ENCODE measurements at places on chromosomes 2 and 18. TPM values are rescaled to one million over a fixed set of nuclear protein-coding genes. Genes with fewer than 3 reads are reported as not detected.
A peak's percentile ranks its signal among the peaks of the same experiment; 100 is the strongest.

- DNase-seq, result peak; percentile 86
- no peak overlapping the region for H3K27ac ChIP-seq
- H3K4me3 ChIP-seq, result no peak overlapping the region
- peaks cover 3% of the 10 kb centered on the region for H3K4me1 ChIP-seq
- no peaks in the 10 kb centered on the region for H3K36me3 ChIP-seq
- no peaks in the 10 kb centered on the region for H3K27me3 ChIP-seq
Measured at GRCh38 chr2:220198896-220199295, 571.5 kb downstream of the SLC4A3 start.

- no peaks in the 10 kb centered on the region for H3K36me3 ChIP-seq
- no peaks in the 10 kb centered on the region for H3K27me3 ChIP-seq
- H3K27ac ChIP-seq, result no peak overlapping the region
Measured at GRCh38 chr2:122486705-122487415, 731.4 kb downstream of the TSN start.

DNA sequence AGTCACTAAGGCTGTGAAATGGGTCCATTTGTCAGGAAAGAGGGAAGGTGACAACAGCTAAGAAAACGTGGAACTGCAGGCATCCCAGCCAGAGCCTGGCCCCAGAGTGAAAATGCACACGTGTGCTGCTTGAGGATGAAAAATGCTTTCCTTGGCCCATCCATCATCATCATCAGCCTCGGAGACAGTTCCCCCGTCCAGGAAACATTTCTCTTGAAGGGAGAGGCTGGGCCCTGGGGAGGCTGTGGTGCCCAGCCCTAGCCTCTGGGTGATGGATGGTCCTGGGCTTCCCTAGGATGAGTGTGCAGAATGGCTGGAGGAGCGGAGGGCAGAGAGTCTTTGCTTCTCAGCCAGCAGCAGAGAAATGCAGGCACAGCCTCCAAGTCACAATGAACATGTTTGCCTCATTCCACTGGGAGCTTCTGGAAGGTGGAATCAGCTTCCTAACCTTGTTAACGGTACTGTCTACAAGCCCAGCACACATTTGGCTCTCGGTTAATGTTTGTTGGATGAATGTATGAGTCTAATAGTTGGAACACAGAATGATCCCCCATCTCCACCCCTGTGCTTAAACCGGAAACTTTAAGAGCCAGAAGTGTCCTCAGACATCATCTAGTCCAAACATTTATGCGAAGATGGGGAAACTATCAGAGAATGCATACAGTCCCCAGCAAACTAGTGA lies 164.0 kb downstream of the RDH14 start:
- no peak overlapping the region for H3K27ac ChIP-seq
- no peaks in the 10 kb centered on the region for H3K4me1 ChIP-seq
- peak; percentile 58 for DNase-seq
- no peaks in the 10 kb centered on the region for H3K27me3 ChIP-seq
- no peak overlapping the region for H3K4me3 ChIP-seq
- no peaks in the 10 kb centered on the region for H3K36me3 ChIP-seq

GRCh38 chr18:74579496-74580065 lies 18.1 kb upstream of the ZNF407 start:
- H3K4me3 ChIP-seq, result no peak overlapping the region
- DNase-seq, result no peak
- no peaks in the 10 kb centered on the region for H3K4me1 ChIP-seq
- H3K36me3 ChIP-seq, result no peaks in the 10 kb centered on the region

DNA sequence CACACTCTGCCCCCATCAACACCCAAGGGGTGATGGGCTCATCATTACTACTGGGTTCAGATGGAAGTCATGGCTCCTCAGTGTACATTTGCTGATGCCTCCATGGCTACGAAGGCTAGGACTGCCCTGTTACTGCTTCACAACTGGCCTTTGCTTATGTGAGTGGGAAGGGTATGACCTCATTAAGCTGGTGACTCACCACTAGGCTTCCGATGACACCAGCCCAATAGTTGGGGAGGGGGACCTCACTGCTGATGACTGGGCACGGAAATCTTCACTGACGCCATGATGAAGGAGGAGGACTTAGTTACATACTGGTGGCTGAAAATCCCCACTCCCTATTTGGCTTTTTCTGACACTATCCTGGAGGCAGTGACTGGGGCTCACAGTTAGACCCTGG lies 263.2 kb downstream of the CMPK2 start:
- H3K4me1 ChIP-seq, result no peaks in the 10 kb centered on the region
- no peaks in the 10 kb centered on the region for H3K36me3 ChIP-seq
- H3K27ac ChIP-seq, result no peak overlapping the region
- no peaks in the 10 kb centered on the region for H3K27me3 ChIP-seq
- H3K4me3 ChIP-seq, result no peak overlapping the region

DNA sequence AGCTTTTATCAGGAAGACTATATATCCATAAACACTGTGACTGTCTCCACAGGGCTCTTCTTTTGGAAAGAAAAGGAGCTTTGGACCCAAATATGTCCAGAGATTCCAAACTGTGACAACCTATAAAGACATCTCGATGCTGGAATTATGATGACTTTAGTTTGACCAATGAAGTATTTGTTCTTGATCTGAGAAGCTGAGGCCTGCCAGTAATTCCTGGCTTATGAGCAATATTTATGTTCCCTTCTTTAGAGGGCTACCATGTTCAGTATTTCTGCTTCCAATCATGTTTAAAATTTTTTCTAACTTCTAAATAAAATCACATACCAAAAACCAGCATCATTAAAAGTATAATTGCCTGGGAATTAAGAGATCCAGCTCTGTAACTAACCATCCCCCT lies 41.1 kb downstream of the FEZ2 start:
- H3K27ac ChIP-seq, result peak overlapping the region; percentile 73
- H3K4me1 ChIP-seq, result peaks cover 29% of the 10 kb centered on the region
- peak; percentile 76 for DNase-seq
- H3K4me3 ChIP-seq, result no peak overlapping the region

- H3K27ac ChIP-seq, result no peak overlapping the region
- no peak for DNase-seq
- no peak overlapping the region for H3K4me3 ChIP-seq
- H3K36me3 ChIP-seq, result peaks cover 17% of the 10 kb centered on the region
- H3K27me3 ChIP-seq, result no peaks in the 10 kb centered on the region
Measured at GRCh38 chr2:38301340-38301968, 75.6 kb downstream of the ATL2 start.

GRCh38 chr2:218993345-218994315 lies at the start of gene CRYBA2:
CRYBA2 (minus strand) TSS chr2:218993422; CDS start chr2:218993176, 246 bp downstream.
- H3K4me3 ChIP-seq, result peak within 1 kb of the TSS; percentile 28
- no peak for DNase-seq
- peaks cover 9% of the 10 kb centered on the region for H3K4me1 ChIP-seq
- no peak within 1 kb of the TSS for H3K27ac ChIP-seq
- peaks cover 83% of the 10 kb centered on the region for H3K27me3 ChIP-seq
- H3K36me3 ChIP-seq, result no peaks in the 10 kb centered on the region

GRCh38 chr2:74168739-74169138 lies 9.9 kb downstream of the MOB1A start:
- no peaks in the 10 kb centered on the region for H3K4me1 ChIP-seq
- DNase-seq, result no peak
- peaks cover 50% of the 10 kb centered on the region for H3K36me3 ChIP-seq
- H3K27me3 ChIP-seq, result no peaks in the 10 kb centered on the region
- H3K27ac ChIP-seq, result no peak overlapping the region

DNA sequence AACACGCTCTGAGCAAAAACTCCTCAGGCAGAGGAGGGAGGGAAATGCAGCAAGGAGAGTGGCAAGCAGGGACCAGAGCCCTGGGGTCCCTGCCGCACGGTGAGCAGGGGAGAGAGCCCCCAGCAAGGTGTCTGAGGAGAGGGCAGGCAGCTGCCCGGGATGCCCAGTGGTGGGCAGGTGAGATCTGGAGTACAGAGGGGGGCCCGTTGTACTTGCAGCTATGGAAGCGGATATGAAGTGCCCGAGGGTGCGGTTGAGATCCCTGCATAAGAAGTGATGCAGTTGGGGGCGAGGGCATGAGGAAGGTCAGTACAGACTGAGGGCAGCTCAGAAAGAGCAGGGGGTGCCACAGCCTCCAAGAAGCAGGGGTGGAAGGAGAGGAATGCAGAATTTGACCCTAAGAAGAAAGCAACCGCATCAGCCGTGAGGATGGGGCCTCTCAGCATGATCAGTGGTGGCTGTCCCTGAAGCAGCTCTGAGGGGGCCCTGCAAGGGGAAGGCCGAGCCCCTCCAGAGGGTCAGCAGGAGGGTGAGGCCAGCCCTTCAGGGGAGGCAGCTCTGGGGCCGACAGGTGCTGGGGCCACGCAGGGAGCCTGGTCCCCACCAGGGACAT lies 29.4 kb downstream of the MTERF4 start:
- H3K27ac ChIP-seq, result no peak overlapping the region
- no peak overlapping the region for H3K4me3 ChIP-seq
- H3K27me3 ChIP-seq, result no peaks in the 10 kb centered on the region
- no peak for DNase-seq
- H3K36me3 ChIP-seq, result no peaks in the 10 kb centered on the region

The CRYGC gene
- not detected for total RNA-seq

The MC2R gene
- total RNA-seq, result not detected

The SEMA4C gene
- 30.7 TPM for total RNA-seq

The SP110 gene
- total RNA-seq, result 61.7 TPM

Measured in astrocyte (in vitro differentiated cells and primary cell).